ENCODE measurements at places on chromosomes 13 and 19.

DNA sequence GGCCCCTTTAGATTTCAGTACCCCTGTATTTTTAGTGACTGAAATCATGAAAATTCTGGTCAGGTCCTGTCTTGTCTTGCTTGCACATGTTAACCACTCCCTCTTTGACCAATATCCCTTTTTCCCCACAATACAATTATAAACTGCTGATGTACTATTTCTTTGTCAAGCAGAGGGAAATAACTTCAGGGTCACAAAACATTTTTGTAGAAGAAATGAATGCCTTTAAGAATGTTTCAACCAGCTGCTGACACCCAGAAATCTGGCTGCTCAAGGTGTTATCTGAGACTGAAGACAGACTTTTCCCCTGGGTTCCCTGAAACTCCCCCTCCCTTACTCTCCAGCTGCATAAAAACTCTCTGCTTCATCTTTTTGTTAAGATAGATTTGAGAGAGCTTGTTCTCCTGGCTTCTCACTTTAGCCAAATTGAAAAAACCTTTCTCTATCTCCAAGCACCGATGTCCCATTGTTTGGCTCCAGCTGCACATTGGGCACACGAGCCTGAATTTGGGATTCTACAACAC, 18.4 kb upstream of the ACOD1 start:
- no peak for DNase-seq

- DNase-seq = no peak
These were observed 6.7 kb upstream of the ONECUT3 start for GRCh38 chr19:1746401-1747284.

DNA sequence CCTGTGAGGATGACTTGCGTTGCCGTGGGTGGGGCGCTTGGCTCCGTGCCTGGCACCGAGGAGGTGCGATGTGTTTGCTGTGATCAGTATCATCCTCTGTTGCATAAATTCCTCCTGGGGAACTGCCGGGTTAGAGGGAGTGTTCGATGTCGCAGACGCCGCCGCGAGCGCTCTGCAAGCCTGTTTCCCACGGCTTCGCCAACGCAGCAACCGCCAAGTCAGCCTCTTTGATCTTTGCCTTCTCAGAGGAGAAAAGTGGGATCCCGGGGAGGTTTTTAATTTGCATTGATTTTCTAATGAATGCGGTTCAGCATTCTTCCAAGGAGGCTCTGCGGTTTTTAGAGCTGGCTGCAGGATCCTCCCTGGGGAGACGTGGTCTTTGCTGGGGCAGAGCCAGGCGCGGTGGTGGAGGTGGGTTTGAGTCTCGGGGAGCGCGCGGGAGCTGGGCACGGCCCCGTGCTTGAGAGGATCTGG, 7.6 kb downstream of the GPR32 start:
- no peak for DNase-seq

- no peak for DNase-seq
These were observed 17.1 kb downstream of the UCHL3 start for GRCh38 chr13:75566658-75567057.

GRCh38 chr13:77827332-77827731, 91.3 kb downstream of the EDNRB start:
- no peak for DNase-seq

DNA sequence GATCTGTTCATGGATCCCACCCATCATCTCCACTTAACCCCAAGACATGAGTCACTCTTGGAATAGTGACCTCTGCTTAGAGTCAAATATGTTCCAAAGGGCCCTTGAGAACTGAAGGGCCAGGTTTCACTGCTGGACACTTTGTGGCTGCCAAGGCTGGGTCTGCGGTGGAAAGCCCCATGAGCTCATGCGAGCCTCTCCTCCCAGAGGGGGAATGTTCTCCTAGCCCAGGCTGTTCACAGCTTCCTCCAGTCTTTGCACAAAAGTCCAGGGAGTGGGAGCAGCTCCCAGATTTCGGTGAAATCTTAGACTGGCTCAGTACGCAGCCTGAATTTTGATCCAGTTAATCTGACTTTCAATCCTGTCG, 732 bp upstream of the DCLK1 start:
- DNase-seq = no peak

DNA sequence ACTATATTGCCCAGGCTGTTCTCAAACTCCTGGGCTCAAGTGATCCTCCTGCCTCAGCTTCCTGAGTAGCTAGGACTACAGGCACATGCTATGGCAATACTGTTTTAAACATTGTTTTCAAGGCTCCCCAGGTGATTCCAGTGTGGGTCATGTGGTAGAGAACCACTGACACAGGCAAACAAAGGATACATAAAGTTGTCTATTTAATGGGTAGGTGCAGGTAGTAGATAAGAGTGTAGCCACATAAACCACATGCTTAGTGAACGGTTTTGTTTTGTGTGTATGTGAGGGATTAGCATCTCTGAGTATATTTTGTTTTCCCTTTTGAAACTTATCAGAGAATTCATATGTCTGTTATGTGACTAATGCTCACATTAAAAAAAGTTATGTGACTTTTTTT, 36.7 kb downstream of the USPL1 start:
- no peak for DNase-seq

DNA sequence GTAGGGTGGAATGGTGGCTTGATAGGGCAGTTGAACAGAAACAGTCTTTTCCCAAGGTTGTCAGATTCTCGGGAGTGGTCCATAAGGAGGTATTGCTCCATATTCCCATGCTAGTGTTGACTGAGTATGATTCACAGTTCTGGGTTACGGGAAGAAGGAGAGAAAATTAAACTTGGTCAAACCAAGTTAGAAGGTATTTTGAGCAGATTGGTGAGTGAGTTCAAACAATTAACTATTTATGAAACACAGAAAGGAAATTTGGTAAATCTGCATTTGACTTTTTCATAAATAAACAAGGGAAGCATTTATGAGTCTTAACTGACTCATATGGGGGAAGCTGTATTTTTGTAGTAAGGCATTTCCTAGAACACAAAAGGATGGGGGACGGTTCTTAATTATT, 2419.4 kb downstream of the PCDH9 start:
- DNase-seq = no peak

DNA sequence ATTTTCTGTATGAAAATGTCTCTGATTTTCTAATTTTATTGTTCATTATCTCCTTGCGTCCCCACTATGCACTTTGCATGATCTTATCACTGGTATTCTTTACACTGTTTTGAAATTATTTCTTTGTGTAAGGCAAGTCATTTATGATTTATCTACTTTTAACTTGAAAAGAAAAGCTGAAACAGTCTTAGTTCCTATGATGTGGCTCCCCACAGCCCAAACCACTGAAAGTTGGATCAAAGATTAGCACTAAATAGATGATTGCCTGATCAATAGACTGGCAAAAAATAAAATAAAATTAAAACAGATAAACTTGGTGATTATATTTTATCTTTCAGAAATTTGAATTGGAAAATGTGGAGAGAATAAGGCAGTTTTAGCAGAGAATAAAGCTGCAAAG, 1101.9 kb downstream of the PCDH9 start:
- DNase-seq = no peak

DNA sequence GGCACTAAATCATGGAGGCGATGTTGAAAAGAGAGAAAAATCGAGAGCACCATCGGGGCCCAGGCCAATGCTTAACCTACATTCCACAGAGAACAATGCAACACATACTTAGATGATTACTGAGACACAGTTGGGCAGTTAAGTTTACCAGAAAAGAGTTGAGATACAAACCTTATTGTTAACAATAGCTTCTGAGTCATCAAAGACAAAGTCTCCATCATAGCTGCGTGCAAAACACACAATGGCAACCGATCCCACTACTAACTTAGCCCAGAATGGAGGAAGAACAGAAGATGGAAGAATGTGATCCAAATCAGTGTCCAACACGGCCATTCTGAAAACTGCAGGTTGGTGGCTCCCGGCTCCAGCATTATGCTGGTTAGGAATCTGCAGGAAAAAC, 6.2 kb downstream of the TMTC4 start:
- DNase-seq = no peak

- DNase-seq = no peak
These were observed 309.1 kb downstream of the KLF5 start for GRCh38 chr13:73367886-73368285.

GRCh38 chr19:14048443-14049153, 13.3 kb downstream of the PALM3 start:
- DNase-seq = peak; percentile 72

DNA sequence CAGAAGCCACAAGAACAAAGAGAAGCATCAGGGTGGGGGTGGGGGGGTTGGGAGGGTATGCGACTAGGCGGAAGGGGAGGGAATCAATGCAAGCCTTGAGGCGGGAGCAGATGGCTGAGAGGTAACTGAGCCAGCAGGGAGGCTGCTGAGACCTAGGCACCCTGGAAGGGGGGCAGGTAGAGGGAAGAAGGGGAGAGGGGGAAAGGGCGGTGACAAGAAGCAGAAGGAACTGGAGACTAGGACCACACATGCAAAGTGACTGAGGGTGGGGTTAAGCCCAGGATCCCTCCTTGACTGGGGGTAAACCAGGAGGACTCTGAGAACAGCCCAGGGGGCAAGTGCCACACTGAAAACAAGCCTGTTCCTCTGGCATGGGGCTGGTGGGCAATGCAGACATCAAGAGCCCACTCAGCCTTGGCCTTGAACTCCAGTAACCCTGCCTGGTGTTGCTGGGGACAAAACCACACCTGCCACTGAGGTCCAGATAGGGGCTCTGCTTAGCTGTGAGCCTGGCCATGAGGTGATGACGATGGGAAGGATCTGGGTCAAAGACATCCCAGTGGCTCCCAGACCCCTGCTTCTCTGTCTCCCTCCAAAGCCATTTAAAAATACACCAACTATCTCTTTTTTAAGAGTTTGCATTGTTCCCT, 20.3 kb downstream of the OPA3 start:
- DNase-seq = no peak

- DNase-seq = no peak
These were observed 54.0 kb downstream of the SPATA13 start for GRCh38 chr13:24214528-24214927.

- no peak for DNase-seq
These were observed 297.7 kb downstream of the UQCRFS1 start for GRCh38 chr19:28915202-28915601.

DNA sequence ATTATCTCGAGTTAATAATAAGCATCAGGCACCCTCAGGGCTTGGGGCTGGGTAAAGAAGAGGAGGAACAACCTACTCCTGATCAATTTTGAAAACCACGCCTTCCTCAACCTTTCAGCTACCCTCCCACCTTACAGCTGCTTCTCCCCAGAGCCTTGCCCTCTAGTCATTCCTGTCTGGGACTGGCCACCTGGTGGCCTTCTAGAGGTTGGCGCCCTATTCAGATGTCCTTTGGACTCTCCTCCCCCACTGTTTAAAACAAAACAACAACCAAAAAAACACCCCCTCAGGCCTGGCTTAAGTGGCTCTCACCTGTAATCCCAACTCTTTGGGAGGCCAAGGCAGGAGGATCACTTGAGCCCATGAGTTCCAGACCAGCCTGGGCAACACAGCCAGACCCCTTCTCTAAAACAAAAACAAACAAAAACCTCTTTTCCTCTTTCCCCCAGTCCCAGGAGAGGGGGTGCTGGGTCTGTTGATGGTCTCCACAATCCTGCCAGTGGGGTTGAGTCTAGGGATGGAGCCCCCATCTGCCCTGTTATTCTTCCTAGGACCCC, 62.3 kb downstream of the CCDC70 start:
- no peak for DNase-seq

GRCh38 chr13:42001580-42001979, 40.7 kb upstream of the VWA8 start:
- no peak for DNase-seq

DNA sequence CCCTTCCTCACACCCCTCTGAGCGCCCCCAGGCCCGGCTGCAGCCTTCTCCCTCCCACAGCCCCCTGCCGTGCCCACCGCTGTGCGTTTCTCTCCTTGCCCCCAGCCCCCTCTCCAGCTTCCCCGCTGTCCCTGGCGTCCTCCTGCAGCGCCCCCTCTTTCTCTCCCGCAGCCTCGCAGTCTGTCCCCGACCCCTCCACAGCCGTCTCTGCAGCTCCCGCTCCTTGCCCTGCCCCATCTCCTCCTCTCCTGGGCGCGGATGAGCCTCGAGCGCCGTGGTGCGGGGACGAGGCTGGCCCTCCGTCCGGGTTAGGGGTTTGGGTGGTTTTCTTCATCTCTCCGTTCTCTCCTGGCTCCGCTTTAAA, 1.1 kb downstream of the KMT5C start:
- peak; percentile 12 for DNase-seq

GRCh38 chr13:95929430-95929829, 123.8 kb downstream of the UGGT2 start:
- no peak for DNase-seq

- no peak for DNase-seq
These were observed 1.1 kb downstream of the LSM14A start for GRCh38 chr19:34173193-34173956.

DNA sequence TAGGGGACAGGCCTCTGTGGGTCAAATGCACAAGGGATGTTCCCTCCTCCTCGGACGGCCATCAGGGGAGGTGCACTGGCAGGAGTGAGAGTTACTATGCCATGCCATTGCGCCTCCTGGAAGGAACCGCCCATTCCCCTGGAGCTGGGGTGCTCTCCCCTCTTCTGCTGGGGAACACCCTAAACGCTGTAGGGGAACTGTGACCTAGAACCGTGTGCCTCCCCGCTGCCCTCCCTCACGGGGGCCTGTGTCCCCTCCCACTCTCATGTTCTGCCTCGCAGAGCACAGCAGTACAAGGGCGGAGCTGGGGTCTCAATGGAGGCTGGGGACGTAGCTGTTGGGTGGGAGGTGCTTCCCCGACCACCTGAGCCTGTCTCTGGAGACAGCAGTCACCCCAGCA, 17.2 kb upstream of the CRTC1 start:
- DNase-seq = no peak

GRCh38 chr19:55157064-55157908, at the start of gene TNNI3:
Gene TNNI3, minus strand, starts transcription at chr19:55157732. Its CDS starts 143 bp downstream, at chr19:55157589.
- DNase-seq = no peak

DNA sequence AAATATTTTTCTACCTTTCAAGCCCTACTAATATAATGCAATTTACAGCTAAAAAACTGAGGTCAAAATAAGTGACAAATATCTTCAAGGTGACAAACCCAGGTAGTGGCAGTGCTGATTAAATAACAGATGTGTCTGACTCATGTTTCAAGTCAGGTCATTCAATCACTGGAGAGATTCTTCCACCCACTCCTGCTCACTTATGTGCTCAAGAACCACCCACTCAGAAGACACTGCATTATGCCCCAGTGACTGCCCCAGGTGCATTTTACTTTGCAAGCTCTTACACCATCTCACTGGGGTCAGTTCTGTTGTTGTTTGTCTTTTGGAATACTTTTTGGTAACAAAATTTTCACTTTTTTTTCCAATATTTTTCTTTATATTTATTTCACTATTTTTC, 2.2 kb downstream of the ZNF100 start:
- no peak for DNase-seq

- no peak for DNase-seq
These were observed 70.8 kb downstream of the FAM216B start for GRCh38 chr13:42852136-42852535.

GRCh38 chr19:17259118-17259780, 5.3 kb downstream of the USHBP1 start:
- DNase-seq = no peak

All from stimulated activated CD4-positive, alpha-beta T cell treated with anti-CD3 and anti-CD28 coated beads, Interleukin-4, amount 100 ng/mL, for 4 hours (primary cell).